ENCODE measurements at places on chromosomes 3 and 15.
A peak's percentile ranks its signal among the peaks of the same experiment; 100 is the strongest.

DNA sequence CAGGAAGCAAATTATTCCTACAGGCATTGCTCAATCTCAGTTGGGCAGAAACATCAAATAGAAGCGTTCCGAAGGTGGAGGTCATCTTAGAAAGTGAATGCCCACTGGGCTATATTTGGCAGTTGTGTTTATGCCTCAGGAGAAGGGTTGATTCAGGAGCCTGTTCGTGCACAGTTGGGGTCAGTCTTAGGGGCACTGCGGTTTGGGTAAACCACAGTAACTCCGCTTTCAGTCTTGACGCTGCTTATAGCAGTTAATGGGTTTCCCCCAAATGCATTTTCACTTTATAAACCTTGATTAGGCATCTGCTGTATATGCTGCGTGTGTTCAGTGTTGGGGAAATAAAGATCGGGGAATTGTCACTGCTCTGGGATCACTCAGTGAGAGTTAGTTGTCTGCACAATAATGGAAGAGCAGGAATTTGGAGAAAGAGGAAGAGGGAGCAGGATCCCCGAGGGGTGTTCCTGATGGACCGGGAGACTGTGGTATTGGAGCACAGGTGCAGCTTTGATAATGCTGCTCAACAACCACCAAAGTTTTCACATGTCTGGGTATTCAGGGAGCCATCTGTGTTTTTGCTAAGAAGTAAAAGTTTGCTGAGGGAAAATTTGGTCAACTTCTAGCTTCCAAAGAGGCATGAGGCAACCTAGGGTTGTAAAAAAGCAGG is 124.3 kb upstream of the EIF1B start:
- DNase-seq = no peak

DNA sequence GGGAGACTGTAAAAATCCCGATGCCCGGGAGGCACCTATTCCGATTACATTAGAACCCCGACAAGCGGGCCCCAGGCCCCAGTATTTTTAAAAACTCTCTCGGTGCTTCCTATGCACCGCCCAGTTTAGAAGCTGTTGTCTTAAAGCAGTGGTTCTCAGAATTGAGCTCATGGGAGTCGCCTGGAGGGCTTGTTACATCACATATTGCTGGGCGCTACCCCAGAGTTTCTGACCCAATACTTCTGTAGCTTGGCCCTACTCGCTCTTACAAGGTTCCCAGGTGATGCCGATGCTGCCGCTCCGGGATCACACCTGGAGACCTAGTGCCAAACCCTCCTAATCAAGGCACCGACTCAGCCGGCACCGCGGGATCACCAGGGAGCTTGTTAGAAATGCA is 35.2 kb downstream of the CPN2 start:
- no peak for DNase-seq

- no peak for DNase-seq
Measured at GRCh38 chr15:69493406-69493805, 40.8 kb downstream of the RPLP1 start.

- DNase-seq = no peak
Measured at GRCh38 chr15:42719043-42719442, 17.9 kb downstream of the CDAN1 start.

DNA sequence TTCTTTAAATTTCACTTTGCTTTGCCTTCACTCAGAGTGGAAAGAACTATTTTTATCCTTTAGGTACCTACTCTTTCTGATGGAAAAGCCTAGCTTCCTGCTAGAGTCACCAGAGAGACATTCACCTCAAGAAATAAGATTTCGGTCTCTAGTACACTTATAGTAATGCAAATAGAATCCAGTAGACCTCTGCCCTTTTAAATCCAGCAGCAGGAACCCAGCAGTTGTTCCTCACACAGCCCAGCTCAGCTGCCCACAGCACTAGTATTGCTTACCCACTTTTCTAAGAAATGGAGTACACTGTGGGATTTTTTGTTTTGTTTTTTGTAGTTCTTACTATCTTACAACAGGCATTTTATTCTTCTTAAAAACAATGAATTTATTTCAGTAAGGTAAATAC is 497.0 kb upstream of the CCDC54 start:
- no peak for DNase-seq

DNA sequence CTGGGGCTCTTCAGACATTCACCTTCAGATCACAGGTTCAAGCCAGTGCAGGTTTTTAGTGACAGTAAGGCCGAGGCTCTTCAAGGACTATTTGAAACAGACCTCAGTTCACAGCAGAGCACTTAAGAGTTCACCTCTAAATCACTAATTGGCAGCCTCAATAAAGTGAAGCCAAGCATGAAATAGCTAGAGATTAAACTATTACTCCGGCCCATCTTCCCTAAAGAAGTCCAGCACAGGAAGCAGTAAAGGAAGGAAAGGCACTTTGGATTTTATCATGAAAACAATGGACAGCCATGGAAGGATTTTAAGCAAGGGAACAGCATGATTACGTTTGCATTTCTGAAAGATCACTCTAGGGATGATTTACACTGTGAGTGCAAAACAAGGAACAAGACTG is 27.6 kb upstream of the ARL6 start:
- DNase-seq = no peak

GRCh38 chr15:91472316-91472756 is 372.3 kb downstream of the SV2B start:
- DNase-seq = no peak

DNA sequence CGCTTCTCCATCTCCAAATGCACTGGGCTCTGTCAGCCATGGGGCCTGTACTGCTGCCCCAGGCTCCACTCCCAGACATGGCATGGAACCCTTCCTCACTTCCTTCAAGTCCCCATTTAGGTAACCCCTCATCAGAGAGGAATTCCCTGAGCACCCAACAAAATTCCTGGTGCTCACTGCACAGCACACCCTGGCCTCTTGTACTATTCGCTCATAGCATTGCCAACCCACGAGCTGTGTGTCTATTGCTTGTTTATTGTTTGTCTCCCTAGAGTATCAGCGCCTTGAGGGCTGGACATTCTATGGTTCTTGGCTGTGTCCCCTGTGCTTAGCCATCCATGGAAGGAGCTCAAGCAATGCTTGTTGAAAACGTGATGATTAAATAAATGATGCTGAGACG is 46.1 kb upstream of the SLCO2A1 start:
- DNase-seq = peak; percentile 10

- DNase-seq = no peak
Measured at GRCh38 chr3:194744826-194745225, 59.1 kb downstream of the FAM43A start.

- DNase-seq = no peak
Measured at GRCh38 chr3:185796431-185797107, 28.3 kb downstream of the IGF2BP2 start.
